ENCODE measurements at places on chromosomes 1 and 21. TPM values are rescaled to one million over a fixed set of nuclear protein-coding genes. Genes with fewer than 3 reads are reported as not detected.

DNA sequence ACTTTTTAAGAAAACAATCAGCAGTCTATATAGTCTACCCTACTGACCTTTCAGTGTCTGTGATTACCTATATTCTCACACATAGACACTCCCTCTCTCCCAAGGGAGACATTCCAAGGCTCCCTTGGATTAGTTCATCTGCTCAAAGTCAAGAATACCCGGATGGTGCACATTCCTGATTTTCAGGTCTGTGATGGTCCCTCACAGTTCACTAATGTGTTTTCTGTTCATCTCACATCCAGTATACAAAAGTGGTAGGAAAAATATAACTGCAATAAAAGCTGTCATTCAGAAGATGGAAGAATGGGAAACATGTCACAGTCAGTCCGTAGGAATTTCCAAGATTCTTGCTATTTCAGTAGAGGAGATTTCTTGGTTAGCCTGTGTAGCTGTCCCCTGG, 224.1 kb upstream of the CACYBP start:
- no peak for DNase-seq

DNA sequence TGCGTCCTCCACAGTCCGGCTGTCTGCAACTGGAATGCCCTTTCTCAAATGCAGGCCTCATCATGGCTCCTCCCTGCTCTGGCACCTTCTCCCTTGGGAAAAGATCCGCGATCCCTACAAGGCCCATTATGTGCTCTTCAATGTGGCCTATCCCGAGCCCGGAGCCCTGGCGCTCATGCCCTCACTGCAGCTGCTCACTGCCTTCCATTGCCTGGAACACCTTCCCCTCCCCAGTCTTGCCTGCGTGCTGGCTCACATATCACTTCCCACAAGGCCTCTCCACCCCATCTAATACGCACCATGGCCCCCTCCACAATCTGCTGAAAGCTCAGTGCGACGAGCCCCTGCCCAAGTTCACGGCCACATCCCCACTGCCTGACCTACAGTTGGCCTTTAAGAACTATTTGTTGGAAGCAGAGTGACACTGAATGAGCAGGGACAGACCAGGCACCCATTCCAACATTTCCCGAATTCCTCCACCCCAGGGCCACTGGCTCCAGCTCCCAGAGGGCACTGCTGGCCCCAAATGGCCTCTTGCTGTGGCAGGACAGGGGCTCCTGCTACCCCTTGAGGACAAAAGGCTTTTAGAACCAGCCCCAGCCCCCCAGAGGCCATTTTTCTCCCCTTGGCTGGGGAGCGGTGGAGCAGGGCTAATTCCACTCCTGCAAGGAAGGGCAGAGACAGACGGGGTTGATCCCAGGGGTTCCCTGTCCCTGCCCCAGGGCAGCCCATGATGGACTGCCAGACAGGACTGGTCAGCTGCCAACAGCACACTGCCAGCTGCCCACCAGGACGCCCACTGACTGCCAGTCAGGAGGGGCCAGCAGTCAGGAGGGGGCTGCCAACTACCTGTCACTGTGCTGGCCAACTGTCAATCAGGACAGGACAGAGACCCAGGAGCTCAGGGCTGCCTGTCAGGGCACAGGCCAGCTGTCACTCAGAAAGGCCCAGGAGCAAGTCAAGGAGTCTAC, 64.8 kb downstream of the DHRS3 start:
- no peak for DNase-seq

DNA sequence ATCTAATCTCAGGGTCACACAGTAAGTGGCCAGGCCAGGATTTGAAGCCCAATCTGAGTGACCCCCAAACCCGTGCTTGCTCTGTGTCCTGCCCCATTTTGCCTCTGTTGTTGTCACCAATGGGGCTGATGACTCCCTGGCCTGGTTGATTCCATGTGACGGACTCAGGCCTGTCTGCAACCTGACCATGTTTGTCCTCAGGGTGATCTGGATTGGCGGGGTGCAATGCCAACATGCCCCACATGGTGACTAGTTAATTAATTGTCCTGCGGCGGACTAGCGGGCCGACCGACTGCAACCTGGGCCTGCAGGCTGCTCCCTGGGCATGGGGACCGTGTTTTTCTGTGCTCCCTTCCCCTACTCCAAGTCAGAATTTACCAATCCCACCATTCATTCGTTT, 256.3 kb downstream of the MATN1 start:
- DNase-seq, result no peak

GRCh38 chr1:179296356-179297104, 2.9 kb downstream of the SOAT1 start:
- DNase-seq, result no peak

DNA sequence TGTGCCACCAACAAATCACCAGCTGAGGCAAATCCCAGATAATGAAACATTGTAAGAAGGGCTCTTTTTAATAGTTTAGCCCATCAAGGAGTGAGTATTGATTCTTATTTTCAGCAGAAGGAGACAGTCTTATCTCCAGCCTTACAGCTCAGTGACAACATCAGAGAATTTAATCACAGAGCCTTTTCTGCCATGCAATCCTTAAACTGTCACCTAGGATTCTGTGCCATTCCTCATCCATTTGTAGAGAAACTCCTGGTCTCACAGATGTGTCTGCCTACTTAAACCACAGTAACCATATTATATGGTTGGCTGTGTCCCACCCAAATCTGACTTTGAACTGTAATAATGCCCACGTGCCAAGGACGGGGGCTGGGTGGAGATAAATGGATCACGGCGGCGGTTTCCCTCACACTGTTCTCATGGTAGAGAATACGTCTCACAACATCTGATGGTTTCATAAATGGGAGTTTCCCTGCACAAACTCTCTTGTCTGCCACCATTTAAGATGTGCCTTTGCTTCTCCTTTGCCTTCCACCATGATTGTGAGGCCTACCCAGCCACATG, 217.7 kb downstream of the RERE start:
- DNase-seq, result no peak

DNA sequence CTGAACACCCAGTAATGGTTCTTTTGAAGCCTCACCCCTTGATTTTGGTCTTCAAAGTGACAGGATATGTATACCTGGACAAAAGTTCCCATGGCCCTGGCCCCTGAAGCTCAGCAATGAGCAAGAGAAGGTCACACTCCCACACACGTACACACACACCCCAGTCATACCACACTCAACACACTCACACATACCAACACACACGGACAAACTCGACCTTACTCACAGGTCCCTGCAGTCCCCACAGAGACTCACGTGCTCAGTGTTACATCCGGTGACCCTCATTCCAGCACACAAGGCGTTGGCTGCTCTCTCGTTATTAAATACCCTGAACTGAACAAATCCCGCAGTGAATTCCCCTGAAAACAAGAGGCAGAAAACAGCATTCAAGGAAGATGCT, 5.9 kb downstream of the ITLN1 start:
- DNase-seq, result no peak

DNA sequence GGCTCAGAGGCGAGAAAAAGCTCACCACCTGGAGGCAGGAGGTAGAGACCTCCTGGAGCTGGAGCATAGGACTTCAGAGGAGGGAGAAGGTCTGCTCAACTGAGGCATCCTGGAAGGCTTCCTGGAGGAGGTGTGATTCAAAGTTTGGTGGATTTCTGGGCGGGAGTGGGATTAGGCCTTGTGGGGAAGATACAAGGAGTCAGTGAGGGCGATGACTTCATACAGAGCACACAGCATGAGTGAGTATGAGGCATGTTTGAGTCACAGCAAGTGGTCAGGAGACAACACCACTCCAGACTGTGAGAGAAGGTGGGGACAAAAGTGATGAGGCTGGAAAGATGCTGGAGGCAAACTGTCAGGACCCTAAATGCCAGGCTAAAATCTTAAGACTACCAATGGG, 77.6 kb downstream of the MATN1 start:
- DNase-seq, result no peak

DNA sequence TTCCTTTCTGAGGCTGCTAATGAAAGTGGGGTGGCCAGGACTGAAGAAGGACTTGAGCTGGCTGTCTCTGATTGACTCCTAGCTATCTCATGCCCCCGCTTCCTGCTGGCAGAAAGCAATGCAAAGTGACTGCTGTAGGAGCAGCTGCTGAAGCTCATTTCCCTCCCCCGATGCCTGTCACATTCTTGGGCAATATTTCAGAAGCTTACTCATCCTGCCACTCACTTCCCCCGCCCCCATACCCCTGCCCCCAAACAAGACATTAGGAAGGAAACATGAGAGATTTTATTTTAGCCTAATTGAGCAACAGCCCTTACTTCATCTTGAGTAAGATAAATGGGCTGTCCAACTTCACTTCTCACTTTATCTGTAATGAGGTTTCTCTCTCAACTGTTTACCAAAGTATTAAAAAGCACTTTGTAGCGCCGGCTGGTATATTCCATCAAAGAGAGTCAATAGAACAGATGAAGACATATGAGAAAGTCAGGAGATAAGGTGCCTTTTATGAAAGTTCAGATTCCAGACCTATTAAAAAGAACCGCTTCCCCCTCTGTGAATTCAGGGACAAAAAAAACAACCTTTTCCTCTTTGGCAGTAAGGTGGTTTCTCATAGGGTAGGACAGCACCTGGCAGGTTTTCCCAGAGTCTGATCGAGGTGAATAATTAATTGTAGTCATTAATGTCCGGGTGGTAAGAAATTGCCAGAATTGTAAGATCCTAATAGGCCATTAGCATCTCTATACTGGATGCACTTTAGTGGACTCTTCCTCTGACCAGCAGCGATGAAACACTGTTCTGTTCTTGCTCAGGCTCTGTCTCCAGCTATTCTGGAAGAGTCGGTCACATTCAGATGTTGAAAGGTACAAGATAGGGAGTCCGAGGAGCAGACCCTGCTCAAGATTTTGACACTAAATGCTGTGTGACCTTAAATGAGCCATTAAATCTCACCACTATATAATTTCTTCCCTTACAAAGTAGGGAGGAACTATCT, 70.2 kb downstream of the SH3GLB1 start:
- DNase-seq, result no peak

- no peak for DNase-seq
These were observed 278.5 kb downstream of the MATN1 start for GRCh38 chr1:30444850-30445249.

DNA sequence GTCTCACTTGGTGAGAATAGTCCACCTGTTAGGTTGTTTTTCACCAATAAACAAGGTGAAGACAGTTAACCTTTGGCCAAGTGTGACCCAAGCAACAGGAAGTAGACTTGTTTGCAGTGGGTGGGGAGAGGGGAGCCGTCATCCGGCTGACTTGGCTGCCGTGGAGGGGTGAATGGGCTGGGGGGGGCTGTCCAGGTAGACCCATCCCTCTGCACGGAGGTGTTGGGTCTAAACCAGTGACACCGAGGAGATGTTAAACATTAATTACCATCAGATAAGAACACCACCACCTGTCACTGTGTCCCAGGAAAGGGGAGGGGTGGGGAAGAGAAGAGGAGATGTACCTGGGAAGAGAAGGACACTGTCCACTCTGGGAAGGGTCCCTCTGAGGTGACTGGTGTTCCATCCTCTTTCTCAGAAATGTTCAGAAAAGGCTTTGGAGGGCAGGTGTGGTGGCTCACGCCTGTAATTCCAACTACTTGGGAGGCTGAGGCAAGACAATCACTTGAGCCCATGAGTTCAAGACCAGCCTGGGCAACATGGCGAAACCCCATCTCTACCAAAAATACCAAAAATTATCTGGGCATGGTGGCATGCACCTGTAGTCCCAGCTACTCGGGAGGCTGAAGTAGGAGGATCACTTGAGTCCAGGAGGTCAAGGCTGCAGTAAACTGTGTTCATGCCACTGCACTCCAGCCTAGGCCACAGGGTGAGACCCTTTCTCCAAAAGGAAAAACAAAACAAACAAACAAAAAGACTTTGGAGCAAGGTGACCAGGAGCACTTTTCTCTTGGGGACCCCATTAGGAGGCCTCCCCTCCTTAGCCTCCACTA, 6.7 kb upstream of the MYOM3 start:
- DNase-seq, result no peak

DNA sequence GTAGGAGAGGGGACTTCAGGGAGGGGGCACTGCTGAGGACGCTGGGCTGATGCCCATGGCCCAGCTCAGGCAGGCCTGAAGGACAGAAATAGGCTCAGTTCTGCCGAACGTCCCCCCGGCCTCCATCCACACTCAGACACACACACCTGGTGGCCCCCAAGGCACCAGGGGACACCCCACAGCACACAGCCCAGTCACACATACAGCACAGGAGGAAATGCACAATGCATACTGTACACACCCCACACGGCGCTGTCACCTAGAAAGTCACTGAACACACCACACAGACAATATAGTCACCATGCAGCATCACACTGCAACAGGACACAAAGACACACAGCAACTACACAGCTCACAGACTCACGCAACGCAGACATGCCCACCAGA, 562 bp downstream of the SYTL1 start:
- DNase-seq, result no peak

- no peak for DNase-seq
These were observed 65.6 kb downstream of the GTF2B start for GRCh38 chr1:88825721-88826120.

- no peak for DNase-seq
These were observed 468.4 kb downstream of the TTLL7 start for GRCh38 chr1:83530506-83530905.

GRCh38 chr1:180927841-180928240, 15.1 kb downstream of the KIAA1614 start:
- no peak for DNase-seq

DNA sequence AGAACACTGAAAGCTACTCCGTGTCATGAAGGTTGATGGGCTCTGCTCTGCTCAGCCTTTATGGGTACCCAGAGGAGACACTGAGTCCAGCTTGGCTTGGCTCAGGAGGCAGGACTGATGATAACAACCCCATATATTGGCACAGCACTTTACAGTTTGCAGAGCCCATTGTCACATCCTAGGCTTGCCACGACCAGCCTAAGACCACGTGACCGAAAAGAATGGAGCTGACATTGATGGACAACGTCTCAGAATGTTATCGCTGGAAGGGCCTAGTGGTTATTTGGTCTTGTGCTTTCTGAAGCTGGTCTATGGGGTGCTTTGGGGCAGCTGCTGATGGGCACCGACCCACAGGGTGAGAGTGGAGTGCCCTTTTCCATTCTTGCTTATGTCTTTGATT, 72.9 kb upstream of the RUNX3 start:
- no peak for DNase-seq

TNFRSF18 gene
- polyA plus RNA-seq, result 0.31 TPM

DMRTA2 gene
- polyA plus RNA-seq, result not detected

TFF2 gene
- polyA plus RNA-seq, result 0.19 TPM

NMNAT2 gene
- polyA plus RNA-seq, result 3.1 TPM

TIE1 gene
- polyA plus RNA-seq, result 47.9 TPM

RSPO1 gene
- polyA plus RNA-seq, result 4.6 TPM

MYOC gene
- polyA plus RNA-seq, result 0.11 TPM

KRTAP13-2 gene
- polyA plus RNA-seq, result not detected

IFI16 gene
- polyA plus RNA-seq, result 54.9 TPM

HPDL gene
- 2.9 TPM for polyA plus RNA-seq
